ENCODE measurements at places on chromosomes 3 and 15.

GRCh38 chr15:53580366-53580765, 179.1 kb downstream of the WDR72 start:
- DNase-seq, result no peak

DNA sequence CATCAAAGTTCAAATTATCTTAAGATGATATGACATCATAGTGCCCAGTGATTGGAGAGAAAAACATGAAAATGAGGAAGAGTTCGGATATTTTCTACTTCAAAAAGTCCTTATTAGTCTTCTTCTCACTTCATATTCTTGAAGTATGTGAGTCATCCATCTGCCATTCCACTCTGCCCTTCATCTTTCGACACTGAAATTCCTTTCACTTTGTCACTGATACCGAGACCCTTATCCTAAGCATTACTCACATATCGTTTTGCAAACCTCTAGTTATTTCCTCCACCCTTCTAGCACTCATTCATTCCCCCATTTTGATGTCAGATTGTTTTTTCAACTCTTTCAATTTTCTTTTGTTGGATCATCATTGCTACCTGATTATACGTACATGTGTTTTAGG, 4.0 kb downstream of the OR5H14 start:
- no peak for DNase-seq

- DNase-seq, result no peak
Observed at GRCh38 chr3:56525291-56525690, 31.7 kb upstream of the CCDC66 start.

- no peak for DNase-seq
Observed at GRCh38 chr15:62880278-62880677, 162.3 kb upstream of the TPM1 start.

- DNase-seq, result no peak
Observed at GRCh38 chr15:38068626-38069391, 134.4 kb downstream of the TMCO5A start.

GRCh38 chr3:42012935-42013690, 51.2 kb upstream of the ULK4 start:
- DNase-seq, result peak; percentile 69

GRCh38 chr15:83610901-83611685, 42.8 kb upstream of the ADAMTSL3 start:
- DNase-seq, result no peak

DNA sequence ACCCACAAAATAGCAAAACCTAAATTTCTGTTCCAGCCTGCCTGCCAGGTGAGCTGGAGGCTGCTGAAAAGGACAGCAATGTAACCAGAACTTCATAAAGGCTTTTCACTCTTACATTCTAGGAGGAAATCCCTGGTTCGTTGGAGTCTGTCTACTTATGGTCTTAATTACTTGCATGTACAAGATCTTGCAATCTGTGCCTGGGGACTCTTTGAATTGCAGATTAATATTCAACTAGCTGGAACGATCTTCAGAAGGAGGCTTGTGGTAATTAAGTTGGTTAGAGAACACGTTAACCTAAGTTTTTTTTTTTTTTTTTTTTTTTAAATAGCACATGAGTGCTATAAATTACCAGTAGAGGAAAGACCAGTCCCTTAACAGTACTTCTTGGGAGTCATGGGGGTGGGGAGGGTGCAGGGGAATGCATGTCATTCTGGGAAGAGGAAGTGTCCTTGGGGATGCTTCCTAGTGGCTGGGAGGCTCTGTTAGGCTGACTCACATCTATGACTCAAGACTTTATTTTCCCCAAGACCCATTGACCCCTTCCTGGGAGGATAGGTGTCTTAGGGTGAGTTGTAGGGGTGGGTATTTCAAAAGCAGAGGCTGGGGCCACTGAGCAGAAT, 139.8 kb downstream of the RAB11A start:
- no peak for DNase-seq

DNA sequence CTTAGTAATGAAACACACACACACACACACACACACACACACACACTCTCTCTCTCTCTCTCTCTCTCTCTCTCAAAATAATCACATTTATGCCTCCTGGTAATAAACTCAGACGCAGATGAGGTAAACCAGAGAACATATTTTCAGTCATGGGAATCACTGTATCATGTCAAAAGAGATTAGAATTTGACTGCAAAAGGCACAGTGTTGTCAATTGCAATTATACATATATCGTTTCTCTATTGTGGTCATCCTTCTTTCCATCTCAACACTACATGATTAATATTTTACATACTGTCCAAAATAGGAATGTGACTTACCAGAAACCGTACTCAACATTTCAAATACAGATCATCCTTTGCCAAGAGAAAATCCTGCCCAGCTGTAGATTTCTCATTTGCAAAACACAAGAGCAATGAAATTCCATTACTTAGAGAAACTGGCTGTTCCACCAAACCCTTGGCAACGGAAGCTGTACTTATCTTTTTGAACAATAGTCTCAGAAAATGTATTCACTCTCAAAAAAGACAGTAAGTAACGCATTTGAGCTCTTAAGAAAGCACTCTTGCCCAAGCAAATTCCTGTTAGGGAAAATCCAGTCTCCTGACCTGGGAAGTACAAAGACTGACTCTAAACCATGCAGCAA, 24.3 kb downstream of the PDZRN3 start:
- no peak for DNase-seq

- DNase-seq, result peak; percentile 54
Observed at GRCh38 chr3:36729204-36730056, 34.9 kb downstream of the DCLK3 start.

GRCh38 chr3:100893590-100893989, 99.6 kb downstream of the ABI3BP start:
- no peak for DNase-seq

- no peak for DNase-seq
Observed at GRCh38 chr3:65436580-65436979, 602.1 kb downstream of the MAGI1 start.

DNA sequence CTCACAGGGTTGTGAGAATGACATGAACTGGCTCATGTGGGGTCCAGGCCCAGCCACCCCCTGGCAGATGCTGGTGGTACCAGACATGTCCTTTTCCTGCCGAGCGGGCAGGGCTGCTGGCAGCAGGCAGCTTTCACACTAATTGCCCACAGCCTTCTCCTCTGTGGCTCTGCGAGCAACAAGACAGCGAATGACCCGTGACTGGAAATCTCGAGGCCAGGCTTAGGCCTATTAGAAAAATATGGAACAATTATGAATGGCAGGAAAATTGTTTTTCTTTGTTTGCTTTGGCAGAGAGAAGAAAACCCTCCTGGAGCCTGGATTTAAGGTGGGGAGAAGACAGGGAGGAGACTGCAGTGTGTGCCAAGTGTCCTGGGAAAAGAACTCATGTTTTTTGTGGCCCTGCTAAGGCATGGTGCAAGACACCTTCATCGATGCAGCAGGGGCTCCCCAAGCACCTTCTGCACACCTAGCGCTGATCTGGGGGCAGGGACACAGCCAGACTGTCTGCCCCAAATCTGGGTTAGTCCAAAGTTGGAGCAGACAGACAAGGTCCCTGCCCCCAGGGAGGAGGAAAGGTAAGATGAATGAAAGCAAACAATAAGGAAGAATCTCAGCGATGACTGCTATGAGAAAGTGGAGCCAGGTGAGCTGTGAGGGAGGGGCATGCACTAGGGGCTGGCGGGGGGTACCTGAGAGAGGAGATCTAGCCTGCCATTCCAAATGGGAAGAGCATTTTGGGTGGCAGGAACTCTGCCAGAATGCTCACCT, 193.8 kb upstream of the TLE3 start:
- DNase-seq, result no peak

GRCh38 chr3:178810181-178810580, 261.4 kb downstream of the ZMAT3 start:
- DNase-seq, result no peak

- DNase-seq, result no peak
Observed at GRCh38 chr15:97224191-97224641, 736.3 kb upstream of the ARRDC4 start.

GRCh38 chr15:68783226-68784058, 37.3 kb downstream of the ANP32A start:
- DNase-seq, result peak; percentile 69

DNA sequence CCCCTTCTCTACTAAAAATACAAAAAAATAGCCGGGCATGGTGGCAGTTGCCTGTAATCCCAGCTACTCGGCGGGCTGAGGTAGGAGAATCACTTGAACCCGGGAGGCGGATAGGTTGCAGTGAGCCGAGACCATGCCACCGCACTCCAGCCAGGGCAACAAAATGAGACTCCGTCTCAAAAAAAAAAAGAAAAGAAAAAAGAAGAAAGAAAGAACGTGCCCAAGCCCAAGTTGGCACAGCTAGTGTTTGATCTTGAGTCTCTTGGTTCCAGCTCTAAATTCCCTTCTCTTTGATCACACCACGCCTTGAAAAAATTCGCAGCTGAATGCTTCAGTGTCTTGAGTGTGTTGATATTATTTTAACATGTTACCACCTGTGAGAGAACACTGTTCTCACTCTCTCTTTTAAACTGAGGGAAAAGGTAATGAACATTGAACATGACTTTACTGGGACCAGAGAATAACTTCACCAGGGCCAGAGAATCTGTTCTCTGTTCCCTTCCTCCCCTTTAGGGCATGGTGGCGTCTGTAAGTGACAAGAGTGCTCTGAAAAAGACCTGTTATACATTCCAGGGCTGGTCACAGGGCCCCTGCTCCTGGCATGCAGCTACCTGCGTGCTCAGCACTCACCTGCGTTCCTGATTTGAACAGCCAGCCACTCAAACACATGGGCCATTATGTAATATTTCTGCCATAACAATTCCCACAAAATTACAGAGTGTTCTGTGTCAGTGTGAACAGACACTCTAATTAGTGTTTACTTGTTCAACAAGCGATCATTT, 19.0 kb downstream of the SLCO3A1 start:
- DNase-seq, result no peak

DNA sequence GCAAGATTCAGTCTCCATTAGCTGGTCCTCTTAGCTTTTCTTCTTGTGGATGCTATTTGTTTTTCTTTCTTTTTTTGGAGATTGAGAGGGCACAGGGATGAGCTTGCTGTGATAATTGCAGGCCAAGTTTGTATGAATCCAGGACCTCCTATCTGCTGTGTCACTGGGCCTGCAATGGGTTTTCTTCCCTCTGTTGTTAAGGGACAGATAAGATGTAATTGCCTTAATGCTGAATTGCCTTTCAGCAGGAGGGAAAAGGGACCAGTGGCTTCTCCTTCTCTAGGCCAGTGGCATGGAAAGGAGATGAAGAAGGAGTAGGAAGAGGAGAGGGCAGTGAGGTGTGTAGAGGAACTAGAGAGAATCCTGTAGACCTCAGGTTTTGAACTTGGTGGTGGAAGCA, 29.9 kb downstream of the PTPRG start:
- DNase-seq, result no peak

DNA sequence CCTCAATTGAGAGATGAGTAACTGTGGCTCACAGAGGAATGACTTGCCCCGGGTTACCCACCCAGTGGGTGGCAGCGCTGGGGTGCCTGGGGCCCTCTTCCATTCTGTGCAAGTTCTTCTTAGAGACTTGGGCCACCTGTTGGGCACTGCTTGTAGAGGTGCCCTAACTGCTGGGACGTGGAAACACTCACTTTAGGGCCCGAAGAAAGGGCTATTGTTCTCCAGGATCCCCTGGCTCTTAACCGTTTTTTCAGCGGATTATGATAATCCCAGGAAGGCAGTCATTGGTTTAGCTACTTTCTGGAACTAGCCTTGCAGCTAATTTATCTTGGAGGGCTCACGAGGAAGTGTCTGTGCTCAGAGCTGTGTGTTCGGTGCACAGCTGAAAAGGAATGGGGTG, 66.0 kb upstream of the GCNT3 start:
- no peak for DNase-seq

GRCh38 chr3:123157209-123157597, 44.5 kb upstream of the SEC22A start:
- DNase-seq, result no peak

DNA sequence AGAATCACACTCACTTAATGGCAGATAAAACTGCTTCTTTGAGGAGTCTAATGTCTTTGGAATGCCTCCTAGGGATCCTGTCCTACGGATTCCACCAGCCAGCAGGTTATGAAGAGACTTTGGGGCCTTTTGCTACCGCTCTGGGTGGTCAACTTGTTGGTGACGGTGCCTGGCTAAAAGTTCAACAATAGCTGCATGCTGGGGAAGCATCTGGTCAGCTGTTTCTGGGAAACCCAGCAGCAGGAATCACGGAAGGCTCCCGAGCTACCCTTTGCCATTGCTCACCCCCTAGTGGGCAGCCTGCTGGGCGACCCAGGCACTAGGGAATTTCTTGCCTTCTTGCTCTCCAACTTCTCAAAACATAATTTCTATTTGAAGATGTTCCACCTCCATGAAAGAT, 263.3 kb downstream of the NEK10 start:
- no peak for DNase-seq

DNA sequence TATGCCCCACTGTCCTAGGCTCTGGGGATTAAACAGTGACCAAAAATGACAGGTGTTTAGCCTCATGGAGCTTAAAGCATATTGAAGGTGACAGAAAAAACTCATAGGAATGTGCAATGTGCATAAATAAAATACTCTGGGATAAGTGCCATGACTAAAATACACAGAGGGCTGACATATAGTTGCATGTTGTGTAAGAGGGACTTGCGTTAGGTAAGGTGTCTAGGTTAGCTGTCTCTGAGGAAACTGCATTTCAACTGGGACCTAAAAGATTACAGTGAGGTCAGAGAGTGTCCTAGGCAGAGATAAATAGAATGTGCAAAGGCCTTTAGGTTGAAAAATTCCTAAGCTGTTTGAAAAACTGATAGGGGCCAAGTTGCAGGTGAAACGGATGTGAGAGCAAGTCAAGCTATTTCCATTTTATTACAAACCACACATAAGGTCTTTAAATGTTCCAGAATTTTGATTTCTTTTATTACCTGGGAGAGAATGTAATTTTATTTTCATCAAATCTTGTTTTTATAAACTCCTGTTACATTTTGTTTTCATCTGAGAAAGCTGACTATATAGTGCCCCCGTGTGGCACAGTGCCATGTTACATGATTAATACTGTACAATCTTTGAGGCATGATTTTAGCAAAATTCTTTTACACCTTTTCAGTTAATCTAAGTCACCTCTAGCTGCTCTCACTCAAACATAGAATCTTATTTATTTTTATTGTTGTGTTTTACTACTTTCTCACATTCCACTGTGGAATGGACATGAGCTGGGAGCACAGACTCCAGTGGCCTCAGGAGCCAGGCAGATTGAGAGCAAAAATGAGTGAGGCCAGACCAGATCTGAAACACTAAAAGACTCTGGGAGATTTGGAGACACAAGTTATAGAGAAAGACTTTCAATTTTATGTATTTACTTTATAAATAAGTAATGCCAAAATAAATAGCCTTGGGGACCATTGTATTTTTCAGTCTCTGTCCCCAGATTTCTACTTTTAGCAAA, 259.6 kb upstream of the ZNF717 start:
- no peak for DNase-seq

DNA sequence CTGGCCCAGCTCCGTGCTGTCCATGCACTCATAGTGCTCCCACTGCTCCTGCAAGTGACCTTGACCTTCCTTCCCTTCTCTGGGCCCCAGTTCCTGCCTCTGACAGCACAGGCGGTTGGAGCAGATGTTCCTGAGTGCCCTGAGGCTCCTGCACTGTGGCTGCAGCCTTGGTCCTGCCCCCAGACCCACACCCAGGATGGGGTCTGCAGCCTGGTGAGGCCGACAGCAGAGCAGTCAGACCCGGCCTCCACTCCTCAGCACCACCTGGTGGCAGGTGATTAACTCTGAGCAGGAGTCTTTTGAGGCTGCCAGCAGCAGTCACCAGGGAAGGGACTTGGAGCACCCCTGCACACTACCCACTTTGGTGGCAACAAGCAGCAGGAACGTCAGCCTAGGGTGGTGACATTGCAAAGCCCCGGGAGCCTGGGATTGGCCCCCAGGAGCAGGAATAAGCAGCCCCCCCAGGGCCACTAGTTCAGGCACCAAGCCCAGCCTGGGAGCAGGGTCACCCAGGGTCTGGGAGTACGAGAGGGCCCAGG, 64.6 kb downstream of the CYP11A1 start:
- peak; percentile 21 for DNase-seq

GRCh38 chr15:39502611-39503195, 78.2 kb upstream of the THBS1 start:
- no peak for DNase-seq

Measured in CD4-positive, alpha-beta T cell (primary cell).